ENCODE measurements at places on chromosomes 4 and X. TPM values are rescaled to one million over a fixed set of nuclear protein-coding genes. Genes with fewer than 3 reads are reported as not detected.

Gene ATP2B3
- 0.10 TPM for total RNA-seq

Gene CWH43
- total RNA-seq = 25.1 TPM

Gene MSMO1
- total RNA-seq = 176 TPM

Gene MTMR8
- 1.7 TPM for total RNA-seq

Gene ABLIM2
- total RNA-seq = 5.0 TPM

Gene GPRASP2
- total RNA-seq = 24.9 TPM

Gene NKX6-1
- not detected for total RNA-seq

Gene SRPX
- total RNA-seq = 42.0 TPM

Gene ZBTB33
- total RNA-seq = 19.3 TPM

Gene AVPR2
- total RNA-seq = 0.89 TPM

Gene NUP54
- 60.4 TPM for total RNA-seq

Gene TIMM17B
- 15.0 TPM for total RNA-seq

Gene F8A2
- total RNA-seq = not detected
